ENCODE measurements at places on chromosomes 2 and 18.

DNA sequence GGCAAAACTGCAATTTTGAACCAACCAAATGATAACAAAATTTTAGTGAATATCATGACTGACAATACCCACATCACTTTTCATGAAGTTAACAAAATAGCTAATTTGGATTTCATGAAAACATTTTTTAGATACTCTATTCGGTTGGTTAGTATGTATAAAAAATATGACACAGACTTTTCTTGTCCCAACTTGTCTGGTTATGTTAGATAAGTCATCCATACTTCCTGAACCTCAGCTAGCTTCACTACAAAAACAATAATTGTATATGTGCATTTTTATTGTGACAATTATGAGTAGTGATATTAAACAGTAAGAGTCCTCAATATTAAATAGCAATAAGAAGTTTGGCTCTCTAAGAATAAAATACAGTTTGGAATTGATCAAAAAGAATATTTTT is 408.1 kb upstream of the DSEL start:
- no peak for DNase-seq

DNA sequence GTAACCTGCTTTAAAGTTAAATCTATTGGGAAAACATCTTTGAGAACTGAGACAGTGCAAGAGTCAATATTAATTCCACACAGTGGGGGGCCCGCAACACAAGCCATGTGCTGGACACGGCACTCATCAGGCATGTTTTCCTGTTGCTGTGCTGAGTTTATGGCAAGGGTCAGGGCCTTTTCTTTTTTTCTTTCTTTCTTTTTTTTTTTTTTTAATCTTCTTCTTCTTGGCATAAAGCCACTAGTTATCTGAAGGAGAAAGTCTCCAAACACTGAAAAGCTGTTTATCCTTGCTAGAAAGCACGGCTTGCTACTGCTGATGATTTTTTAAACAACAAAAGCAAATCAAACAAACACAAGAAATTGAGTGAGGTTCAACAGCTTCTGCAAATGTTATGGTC is 252.1 kb downstream of the ZNF521 start:
- DNase-seq = no peak

GRCh38 chr2:79294994-79295393 is 135.4 kb upstream of the REG3A start:
- DNase-seq = no peak

DNA sequence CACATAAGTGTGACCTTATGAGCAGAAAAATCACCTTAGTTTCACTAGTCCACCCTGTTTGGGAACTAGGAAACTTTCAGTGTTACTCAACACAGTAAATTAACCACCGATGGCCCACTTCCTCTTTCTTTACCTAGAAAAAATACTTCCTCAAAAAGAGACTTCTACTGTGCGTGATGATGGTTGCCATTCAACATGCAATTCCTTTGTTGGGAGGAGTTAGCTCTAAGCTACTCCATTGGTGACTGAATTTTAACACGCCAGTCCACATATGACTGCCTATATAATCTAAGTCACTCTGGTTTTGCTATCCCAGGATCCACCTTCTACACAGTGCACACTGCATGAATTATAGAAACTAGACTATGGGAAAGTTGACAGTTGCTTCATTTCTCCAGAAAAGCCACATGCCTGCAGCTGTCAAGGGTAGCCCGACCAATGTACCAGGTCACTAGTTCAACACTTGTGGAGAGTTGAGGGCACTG is 47.8 kb upstream of the REG3G start:
- DNase-seq = no peak

DNA sequence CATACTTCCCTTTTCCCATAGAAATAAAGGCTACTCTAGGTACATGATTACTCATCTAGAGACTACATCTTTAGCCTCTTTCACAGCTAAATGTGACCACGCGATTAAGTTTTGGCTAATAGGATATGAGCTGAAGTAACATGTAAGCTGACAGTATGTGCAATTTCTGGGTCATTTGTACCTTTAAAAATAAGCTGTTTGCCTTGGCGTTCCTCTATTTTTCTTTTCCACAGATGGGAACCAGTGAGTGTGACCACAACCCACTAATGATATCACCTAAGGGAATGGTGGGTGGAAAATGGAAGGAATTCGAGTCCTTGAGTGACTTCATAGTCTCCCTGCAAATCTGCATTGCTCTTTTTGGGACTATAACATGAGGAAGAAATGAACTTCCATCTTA is 11.7 kb upstream of the NABP1 start:
- DNase-seq = no peak

- no peak for DNase-seq
Measured at GRCh38 chr2:120697471-120697870, 38.2 kb upstream of the GLI2 start.

DNA sequence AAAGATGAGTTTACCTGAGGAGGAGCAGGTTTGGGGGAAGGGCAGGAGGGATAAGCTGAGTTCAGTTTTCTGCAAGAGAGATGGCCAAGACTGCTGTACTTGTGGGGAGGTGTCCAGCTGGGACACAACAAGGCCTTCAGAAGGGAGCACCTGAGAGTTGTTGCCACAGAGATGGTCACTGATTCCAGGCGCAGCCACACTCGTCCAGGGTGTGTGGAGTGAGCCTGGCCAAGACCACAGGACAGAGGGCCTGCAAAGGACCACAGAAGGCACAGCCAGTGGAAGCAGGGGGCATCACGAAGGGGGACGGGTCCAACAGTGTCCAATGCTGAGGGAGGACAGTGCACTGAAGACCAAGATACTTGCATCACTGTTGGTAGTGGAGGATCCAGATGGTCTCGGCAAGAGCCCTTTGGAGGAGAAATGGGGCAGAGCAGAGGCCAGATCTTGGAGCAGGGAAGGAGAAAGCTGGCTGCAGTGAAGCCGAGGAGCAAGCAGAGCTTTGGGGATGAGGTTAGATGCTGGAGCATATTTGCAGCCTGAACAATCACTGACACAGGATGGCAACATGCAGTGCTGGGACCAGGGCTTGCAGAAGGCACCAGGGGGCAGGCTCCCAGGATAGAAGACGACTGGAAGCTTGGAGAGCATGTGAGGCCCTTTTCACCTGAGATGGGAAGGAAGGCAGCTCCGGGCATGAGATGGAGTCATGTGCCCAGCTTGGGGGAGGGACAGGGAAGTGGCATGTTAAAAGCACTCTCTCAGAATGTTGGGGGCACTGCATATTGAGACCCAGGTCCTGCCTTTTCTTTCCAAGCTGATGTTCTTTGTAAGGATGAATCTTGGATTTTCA is 214.0 kb downstream of the CYP26B1 start:
- DNase-seq = no peak

DNA sequence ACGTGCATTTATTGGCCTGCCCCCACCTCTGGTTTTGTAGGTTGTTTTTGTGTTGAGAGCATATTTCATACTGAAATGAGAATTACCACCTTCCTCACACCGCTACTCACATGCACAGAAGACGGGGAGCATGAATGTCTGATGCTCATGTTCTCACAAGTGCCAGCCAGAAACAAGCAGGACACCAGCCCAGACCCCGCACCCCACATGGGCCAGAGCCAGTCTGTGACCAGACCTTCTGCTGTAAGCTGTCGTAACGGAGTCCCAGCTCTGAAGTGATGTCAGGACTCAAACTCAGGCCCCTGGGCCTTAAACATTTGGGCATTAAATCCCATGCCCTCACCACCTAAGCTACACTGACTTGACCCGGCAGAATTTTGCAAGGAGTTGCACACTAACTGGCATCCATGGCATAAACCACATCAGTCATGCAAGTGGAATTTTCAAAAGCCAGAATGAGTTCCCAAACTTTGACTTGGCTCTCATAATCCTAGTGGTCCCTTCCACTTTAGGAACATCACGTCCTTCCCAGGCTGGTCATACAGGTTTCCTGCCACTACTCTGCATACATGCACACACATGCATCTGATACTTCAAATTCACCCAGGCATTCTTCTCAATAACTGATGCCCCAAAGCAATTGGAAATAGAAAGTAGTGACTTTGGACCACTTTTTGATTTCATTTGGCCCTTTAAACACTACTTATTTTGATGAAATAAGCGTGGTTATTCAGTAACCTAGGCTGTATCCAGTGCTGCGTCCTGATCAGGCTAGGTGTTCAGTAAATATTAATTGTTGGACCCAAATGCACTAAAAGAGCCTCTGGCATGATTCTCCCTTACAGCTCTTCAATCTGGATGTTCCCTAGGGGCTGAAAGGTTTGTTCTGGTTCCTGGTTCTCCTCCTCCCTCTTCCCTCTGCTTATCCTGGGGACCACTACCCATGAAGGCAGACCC is 223.1 kb upstream of the ID2 start:
- no peak for DNase-seq

GRCh38 chr2:38035968-38036367 is 40.0 kb downstream of the CYP1B1 start:
- DNase-seq = no peak

DNA sequence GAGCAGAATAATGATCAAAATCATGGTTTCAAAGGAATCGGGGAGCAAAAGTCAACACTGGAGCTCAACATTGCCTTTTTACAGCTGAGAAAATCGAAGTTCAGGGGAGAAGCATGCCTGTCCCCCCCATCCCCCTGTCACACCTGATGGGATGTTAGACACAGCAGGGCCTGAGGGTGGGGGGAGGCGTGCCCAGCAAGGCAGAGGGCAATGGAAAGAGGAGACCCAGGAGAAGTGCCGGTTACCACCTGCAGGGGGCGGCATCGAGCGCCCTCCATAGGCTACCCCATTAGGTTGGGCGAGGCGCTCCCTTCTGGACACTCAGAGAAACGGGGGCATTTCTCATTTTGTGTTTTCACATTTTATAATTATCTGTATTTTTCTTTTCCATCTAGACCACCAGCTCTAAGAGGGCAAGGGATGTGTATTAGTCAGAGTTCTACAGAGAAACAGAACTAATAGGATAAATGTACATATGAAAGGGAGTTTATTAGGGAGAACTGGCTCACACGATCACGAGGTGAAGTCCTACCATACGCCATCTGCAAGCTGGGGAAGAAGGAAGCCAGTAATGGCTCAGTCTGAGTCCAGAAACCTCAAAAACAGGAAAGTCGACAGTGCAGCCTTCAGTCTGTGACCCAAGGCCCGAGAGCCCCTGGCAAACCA is 271.3 kb downstream of the LRATD1 start:
- peak; percentile 9 for DNase-seq

DNA sequence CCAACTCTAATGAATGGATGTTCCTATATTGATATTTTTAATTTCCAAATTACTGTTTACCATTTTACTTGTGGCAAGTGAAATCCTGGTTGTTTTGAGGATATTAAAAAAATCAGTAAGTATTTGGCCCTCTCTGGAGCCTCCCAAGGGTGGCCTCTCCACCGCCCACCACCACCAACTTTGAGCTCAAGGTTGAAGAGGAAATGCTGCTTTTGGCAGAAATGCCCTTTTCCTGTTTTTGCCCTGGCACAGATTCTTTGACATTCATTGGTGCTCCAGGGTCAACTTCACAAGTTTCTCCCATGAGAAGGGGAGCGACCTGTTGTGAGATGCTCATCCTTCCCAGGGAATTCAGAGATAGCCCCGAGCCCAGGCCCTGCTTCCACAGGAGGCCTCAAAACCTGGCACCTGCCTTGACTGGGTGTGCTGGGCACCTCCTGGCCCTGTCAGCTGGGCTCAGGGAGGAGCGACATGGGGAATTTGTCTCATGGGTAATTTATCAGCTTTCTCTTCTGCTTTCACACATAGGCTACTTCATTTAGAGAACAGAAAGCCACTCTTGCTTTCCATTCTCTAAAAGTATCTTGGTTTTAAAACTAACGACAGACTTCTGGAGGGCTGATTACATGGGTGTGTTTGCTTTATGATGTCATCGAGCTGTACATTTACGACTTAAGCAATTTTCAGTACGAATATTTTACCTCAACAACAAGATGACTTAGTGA is 6.9 kb downstream of the CD8A start:
- DNase-seq = no peak

DNA sequence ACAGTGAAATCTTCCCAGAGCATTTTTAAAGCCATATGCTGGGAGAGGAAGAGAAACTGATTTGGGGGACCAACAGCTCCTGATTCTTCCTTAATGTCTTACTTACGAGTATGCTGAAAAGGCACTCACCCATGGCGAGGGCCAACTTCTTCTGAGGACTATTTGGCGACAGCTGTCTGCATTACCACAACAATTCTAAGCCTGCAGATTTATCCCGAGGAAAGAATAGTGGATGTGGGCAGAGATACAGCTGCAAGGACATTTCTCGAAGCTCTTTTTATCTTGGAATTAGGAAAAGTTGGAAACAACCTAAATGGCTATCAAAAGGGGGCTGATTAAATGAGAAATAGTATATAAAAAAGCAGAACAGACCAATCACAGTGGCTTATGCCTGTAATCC is 40.3 kb upstream of the FHL2 start:
- no peak for DNase-seq

DNA sequence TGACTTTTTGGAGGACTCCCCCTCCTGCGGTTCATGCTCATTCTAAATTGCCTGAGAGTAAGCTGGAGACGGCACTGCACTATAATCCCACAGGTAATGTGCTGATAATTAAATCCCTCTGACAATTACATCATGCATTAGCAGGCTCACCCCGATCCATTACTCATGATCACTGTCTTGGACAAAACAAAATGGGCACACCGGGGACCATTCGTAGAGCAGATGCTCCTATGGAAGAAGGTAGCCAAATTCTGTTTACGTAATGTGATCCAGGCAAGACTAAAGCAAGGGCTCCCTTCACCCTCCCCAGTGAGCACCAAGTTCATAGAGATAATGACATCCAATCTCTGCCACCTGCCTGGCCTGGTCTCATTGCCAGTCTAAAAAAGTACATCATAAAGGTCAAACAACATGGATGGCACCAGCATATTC is 657.1 kb upstream of the SOX11 start:
- DNase-seq = no peak

GRCh38 chr2:28108143-28108542 is 217.6 kb downstream of the BABAM2 start:
- DNase-seq = no peak

DNA sequence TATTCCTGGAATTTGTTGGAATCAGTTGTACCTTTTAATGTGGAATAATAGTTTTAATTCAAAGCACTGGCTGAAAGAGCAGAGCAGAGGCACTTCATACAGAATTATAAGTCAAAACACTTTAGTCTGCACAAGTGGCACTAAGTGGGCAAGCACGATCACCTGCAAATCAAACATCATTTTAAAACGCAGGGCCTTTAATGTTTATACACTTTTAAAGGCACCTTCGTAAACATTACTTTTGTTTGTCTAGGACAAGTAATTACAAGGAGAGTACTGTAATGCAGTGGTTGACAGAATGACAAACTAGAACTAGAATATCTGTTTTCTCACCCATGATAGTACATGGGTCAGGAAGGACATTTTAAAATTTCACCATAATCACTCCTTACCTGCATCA is 36.4 kb downstream of the LANCL1 start:
- DNase-seq = no peak

- DNase-seq = no peak
Measured at GRCh38 chr2:144541396-144541795, 21.5 kb upstream of the ZEB2 start.

DNA sequence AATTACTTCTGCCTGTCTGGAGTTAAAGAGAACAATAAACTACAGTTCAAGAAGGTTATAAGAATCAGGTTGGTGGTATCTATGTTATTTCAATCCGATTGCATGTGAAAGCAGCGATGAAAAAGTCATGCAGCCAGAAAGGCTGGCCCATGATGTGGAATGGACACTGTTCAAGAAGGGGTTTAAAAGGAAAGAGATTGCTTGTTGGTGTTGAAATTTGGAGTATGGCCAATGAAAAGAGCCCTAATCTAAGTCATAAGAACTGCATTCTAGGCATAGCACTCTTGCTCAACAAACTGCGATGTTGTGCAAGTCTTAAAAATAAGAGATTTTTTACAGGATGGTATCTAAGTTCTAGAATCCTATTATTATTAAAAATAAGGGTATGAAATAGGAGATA is 61.3 kb downstream of the EFEMP1 start:
- peak; percentile 82 for DNase-seq
